ENCODE measurements at places on chromosomes 7 and 10.
A peak's percentile ranks its signal among the peaks of the same experiment; 100 is the strongest.

DNA sequence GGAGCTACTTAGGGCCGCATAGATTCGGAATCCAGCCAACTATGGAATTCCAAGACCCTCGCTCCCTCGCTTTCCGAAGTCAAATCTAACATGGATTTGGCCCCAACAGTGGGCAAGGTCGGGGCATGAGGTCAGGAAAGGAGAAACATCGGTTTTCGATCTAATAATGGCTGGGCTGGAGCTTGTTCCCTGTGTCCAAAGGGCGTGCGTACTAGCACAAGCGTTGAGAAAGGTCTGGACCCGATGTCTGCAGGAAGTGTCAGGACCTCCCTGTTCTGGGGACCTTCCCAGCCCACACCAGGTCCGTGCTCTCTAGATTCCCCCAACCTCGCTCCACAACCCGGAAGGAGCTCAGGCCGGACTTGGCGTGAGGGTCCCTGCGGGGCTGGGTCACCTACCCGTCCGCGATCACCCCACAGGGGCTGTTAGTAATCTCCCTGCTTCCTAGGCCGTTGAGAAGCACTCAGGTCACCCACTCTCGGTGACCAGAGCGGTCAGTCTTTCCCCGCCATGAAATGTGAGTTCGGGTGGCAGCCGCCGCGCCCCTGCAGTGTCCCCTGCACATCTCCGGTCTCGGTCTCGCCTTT is 4.8 kb downstream of the FEZF1 start:
- DNase-seq, result no peak

DNA sequence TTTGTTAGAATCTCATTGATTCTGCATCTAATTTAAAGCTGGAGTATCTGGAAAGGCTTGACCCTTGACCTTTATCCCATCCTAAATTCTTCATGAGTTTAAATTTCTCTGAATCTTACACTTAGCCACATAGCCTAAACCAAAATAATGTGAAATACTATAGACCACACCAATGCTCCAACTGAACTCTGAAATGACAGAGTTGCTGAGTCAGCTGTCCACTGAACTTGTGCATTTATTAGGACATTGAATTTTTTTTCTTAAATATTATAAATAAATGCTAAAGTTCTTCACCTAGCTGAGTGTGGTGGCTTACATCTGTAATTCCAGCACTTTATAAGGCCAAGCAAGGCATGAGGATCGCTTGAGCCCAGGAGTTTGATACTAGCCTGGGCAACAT is 390.9 kb upstream of the PFKP start:
- DNase-seq, result no peak

GRCh38 chr7:131188367-131189339 is 139.0 kb upstream of the MKLN1 start:
- DNase-seq, result no peak

DNA sequence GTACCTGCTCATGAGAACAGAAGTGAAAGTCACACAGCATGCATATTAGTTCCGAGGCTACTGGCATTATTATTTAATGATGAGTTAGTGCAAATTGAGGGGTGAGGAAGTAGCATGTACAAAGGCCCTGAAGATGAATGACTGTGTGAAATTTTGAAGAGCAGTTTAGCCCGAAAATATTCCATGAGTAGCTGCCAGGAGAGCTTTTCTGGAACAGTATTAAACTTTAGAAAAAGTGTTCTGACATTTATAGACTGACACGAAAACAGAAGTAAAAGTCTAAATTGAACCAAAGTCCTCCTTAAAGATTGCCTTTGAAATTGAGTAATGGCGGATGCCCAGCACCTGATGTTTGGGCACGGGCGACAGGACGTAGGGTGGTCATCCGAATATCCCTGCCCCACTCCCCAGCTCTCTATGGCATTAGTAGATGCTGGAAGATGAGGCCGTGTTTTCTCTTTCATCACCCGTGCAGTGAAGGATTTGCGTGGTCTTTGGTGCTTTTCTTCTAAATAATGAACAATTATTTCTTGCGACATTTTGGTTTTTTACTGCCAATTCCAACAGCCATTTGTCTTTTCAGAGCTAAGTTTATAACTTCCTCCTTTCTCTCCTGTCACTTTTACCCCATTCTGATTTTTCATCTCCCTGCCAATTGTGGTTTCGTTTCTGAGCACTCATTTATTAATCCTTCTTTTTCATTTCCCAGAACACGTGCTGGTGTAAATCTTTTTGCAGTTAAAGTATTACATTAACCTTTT is 192.6 kb downstream of the MGMT start:
- DNase-seq, result no peak

DNA sequence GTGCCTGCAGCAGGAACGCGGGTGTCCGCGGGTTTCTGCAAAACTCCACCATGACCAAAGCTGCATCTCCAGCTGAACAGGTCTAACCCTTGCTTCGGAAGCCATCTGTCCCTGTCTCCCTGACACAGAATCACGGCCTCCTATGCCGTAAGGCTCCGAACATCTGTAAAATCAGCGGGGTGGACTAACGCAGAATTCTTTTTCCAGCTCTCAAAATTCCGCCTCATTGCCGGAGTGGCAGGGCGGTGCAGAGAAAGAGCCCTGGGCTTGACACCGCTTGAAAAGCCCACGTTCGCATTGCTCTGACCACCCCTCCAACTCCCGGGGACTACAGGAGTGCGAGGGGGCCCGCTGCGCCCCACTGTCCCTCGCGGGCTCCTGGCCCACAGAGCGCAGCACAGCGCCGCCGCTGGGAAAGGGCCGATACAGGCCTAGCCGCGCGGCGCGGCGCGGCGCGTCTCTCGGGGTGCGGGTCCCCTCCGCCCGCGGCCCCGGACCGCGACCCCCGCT is 409 bp downstream of the DNMBP start:
- no peak for DNase-seq

DNA sequence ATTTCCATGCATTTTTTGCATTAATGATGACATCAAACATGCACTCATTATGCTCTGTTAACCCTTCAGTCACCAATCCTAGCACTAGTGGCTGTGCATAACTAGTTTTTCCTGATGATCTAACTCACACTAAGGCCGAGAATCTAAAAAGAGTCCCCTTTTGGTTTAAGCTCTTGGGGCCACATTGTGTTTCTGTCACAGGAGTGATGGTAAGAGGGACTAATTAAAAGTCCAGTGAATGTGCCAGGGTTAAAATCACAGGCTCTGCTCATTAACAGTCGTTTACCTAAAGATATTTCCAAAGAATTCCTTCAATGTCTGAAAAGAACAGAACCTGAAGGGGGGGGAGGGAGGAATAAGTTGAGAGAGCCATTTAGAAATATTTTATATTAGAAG is 359.0 kb upstream of the ANKRD30A start:
- DNase-seq, result no peak

GRCh38 chr10:48523212-48523819 is 81.6 kb downstream of the ARHGAP22 start:
- DNase-seq, result peak; percentile 45

DNA sequence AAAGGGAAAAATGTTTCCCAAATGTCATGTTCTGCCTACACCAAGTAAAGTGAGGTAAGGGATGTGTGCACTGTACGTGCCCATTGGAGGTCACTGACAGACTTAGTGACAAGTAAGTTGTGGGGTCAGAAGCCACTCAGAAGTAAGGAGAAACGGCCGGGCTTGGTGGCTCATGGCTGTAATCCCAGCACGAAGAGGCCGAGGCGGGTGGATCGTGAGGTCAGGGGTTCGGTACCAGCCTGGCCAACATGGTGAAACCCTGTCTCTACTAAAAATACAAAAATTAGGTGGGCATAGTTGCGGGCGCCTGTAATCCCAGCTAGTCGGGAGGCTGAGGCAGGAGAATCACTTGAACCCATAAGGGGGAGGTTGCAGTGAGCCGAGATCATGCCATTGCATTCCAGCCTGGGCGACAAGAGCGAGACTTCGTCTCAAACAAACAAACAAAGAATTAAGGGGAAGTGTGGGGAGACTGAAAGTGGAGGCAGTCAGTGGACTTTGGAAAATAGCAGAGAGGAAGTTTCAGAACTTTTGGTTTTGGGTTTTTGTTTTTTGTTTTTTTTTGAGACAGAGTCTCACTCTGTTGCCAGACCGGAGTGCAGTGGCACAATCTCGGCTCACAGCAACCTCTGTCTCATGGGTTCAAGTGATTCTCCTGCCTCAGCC is 114.8 kb downstream of the WDFY4 start:
- DNase-seq, result no peak

- no peak for DNase-seq
These were observed 327.5 kb upstream of the ZMIZ1 start for GRCh38 chr10:78740976-78741915.

- DNase-seq, result peak; percentile 90
These were observed 41.7 kb downstream of the PPP1R3C start for GRCh38 chr10:91590904-91591796.

DNA sequence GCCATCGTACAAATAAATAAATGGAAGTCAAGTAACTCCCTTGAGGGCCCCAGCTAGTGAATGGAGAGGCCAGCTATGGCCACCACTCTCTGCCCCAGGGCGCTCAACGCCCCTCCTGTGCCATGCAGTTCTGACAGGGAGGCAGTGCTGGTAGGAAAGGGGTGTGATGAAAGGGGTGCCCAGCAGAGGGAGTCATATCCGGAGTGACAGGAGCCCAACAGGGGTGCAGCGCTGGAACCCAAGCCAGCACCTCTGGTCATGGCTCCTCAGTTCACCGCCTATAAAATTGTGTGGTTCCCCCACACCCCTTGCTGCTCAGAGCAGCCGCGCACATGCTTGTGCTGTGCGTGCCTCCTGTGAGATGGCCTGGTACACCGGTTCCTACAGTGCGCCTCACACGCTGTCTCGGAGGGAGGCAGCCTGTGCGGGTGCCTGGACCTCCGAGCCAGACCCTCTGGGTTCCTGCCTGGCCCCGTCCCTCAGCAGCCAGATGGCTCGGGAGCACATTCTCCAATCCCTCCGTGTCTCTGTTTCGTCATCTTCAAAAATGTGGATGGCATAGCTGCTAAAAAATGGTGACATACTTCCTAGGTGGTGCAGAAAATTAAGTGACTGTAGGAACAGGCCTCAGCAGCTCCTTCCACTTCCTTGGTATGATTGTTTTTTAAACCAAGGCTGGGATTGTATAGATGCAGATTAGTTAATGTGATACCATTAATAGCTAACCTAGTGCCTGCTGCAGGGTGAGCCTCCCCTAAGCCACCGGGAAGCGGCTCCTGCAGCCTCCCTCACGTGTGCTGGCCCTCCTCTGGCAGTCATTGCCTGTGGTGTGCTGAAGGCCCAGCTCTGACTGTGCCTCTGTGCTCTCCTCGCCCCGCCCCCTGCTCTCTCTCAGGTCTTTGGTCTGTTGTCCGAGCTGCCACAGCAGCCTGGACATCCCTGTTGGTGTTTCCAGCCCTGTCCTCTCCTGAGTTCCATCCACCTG is 125.8 kb downstream of the EGFR start:
- no peak for DNase-seq

DNA sequence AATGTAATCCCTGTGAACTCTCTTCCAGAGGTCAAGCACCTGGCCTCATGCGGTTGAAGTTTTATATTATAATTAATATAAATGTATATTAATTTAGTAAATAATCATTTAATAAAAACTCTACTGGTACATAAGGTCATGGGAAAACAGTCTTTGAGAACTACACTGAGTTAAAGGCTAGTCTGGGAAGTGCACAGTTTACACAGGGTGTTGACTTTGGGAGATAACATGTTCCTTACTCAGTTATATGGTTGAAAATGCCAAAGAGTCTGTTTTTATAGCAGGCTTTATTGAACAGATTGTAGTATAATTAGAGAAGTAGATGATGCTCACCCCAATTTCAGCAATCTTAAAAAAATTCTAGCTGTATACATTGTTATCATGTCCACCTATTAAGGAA is 735.9 kb downstream of the GATA3 start:
- no peak for DNase-seq

DNA sequence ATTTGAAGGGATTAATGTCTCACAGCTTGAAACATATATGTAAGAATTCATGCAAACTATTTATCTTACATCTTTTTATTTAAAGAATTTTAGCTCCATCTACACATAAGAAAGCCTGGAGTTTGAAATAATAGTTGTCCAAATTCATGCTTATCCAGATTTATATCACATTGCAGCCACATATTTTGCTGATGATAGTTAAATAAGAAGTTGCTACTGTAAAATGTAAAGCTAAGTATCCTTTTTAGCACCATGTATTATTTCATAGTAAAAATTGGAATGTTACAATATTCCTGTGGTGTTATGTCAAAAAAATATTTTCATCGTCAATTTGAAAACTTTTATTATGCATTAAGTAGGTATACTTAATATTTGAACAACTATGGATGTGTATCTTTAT is 27.3 kb upstream of the UMAD1 start:
- no peak for DNase-seq
